ENCODE measurements at places on chromosomes 12 and 14.

DNA sequence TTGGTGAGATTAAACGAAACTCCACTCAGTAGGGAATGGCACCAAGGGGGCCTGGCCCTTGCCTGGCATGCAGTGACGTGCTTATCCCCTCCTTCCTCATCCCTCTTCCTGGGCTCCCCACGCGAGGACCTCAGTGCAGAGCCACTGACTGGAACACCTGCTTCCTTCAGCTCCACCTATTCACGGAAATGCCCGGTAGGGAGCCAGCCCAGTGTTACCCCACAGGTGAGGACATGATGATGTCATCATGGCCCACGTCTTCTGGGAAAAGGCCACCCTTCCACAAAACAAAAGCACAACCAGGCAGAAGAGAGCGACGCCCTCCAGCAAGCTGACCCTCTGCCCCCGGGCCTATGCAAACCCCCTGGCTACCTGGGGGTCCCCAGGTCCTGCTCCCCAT, 42.1 kb downstream of the CCDC85C start:
- DNase-seq: no peak

DNA sequence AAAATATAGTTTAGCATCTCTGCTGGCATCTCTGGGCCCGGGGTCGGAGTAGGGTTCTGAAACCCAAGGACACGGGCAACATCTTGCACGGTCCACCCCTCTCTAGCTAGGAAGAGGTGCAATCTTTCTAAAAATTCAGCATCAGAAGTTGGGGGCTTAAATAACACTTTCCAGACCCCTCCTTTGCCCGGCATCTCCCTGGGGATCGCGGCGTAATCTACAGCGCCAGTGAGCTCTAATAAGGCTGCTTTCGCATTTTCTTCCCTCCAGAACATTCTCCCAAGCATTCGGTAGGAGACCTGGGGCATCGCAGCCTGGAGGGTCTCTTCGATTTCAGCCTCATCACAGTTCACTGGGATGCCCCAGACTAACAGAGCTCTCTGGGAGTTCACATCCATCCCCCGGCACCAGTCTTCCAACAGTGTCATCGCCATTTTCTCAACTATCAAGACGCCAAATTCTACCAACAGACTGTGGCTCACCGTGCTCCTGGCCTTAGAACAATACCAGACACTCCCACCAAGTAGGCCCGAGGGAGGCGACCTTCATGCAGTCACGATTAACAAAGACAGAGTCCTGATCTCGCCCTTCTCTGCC, 880 bp downstream of the PNMA1 start:
- no peak for DNase-seq

- DNase-seq: no peak
Observed at GRCh38 chr12:82756303-82756702, 69.6 kb downstream of the TMTC2 start.

- DNase-seq: no peak
Observed at GRCh38 chr12:118052324-118053070, 8.5 kb downstream of the WSB2 start.

DNA sequence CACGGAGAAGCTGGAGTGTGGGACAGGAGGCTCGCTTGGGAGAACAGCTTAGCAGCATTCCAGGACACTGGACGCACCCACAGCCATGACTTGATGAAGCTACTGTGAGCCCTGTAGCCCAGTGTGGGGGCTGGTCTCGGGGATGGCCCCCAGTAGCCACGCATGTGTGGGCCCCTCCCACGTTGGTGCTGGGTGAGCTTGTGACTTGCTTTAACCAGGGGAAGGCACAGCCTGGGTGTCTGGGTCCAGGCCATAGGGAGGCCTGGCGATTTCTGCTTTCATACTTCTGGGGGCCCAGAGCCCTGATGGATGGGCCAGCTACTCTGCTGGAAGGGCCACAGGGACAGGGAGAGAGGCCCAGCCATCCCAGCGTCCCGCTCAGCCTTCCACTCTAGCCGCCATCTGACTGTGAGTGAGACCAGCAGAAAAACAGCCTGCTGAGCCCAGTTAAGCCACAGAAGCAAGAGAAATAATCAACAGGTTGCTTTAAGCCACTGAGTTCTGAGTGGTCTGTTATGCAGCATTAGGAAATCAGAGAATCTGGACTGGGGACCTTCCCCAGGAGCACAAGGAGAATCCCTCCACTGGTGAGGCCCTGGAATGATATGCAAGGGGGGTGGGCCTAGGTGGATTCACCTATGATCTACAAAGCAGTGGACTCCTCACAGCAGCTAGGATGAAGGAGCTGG, 16.1 kb downstream of the DIO3 start:
- DNase-seq: no peak

DNA sequence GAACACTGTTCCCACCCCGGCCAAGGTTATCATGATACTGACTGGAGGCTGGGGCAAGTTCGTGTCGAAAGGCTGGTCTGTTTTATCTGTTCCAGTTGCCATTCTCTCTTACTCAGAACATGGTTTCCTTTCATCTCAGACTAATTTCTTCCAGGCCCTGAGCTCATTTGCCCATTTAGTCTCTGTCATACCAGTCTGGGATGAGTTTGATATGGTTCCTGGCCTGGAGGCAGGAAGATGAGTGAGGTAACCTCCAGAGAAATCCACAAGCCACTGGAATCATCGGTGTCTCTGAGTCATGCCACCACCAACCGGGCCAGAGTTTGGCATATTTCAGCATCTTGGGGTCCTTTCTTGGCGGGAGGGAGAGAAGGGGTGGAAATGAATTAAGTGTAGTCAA, 114.7 kb downstream of the NTF3 start:
- no peak for DNase-seq

- DNase-seq: no peak
Observed at GRCh38 chr12:9651265-9651729, 18.2 kb upstream of the CLEC2D start.

DNA sequence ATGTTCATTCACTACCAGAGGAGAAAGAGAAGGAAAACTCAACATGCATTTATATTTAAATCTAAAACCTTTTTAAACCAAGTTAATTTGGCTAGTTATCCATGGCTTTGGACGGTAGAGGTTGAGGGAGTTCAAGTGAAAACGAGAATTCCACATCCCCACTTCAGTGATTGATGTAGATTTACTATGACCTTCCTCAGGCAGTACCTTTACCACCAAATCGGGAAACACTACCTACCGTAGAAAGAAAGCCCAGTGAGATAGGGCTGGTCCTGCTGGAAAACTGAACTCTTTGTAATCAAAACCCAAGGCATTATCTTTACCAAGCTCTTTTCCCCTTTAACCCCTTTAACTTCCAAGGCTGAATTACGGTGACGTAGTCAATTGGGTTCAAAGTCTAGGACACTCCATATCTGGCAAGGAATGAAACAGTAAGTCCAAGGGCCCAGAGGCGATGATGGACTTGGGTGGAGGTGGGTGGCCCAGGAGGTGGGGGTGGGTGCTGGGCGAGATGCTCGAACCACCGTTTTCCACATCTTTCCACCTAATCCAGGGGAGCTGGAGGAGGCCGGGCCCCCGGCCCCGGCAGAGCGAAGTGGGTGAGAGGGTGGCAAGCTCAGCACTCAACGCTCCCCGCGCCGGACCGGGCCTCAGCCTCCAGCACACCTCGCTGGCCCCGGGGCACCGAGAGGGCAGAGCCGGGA, 618 bp downstream of the SEC23A start:
- DNase-seq: no peak

- DNase-seq: no peak
Observed at GRCh38 chr12:116529048-116529447, 30.1 kb upstream of the MAP1LC3B2 start.

DNA sequence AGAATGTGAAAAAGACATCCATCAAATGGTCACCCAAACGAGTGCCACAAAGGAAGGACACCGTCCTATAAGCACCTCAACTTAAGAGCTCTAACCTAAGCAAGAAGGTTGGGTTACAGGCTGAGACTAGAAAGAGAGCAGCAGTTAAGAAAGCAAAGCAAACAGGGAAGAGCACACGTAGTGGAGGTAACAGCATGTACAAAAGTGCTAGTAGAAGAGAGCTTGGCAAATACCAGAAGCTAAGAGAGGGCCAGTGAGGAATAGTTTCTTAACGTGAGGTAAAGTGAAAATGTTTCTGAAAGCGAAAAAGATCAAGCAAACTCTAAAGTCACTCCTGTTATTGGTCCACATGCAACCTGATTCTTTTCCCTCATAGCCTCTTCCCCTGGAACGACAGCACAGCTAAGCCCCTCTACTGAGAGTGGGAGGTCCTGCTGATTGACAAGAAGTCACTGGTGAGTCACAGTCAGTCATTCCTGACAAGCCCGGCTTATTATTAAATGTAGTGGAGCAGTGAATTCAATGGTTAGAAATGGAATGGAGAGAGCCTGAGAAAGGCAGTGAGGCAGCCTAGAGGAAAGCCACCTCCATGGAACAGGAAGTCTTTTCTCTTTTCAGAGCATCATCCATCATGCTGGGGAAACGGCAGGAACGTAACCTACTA, 204.4 kb downstream of the SLC25A21 start:
- DNase-seq: no peak

Data from GOT3 (cell line).